Iris pigment epithelial cell (primary cell): ENCODE measurements at places on chromosomes 2 and 18.

- DNase-seq = no peak
These were observed 114.1 kb downstream of the BCL11A start for GRCh38 chr2:60439219-60439974.

DNA sequence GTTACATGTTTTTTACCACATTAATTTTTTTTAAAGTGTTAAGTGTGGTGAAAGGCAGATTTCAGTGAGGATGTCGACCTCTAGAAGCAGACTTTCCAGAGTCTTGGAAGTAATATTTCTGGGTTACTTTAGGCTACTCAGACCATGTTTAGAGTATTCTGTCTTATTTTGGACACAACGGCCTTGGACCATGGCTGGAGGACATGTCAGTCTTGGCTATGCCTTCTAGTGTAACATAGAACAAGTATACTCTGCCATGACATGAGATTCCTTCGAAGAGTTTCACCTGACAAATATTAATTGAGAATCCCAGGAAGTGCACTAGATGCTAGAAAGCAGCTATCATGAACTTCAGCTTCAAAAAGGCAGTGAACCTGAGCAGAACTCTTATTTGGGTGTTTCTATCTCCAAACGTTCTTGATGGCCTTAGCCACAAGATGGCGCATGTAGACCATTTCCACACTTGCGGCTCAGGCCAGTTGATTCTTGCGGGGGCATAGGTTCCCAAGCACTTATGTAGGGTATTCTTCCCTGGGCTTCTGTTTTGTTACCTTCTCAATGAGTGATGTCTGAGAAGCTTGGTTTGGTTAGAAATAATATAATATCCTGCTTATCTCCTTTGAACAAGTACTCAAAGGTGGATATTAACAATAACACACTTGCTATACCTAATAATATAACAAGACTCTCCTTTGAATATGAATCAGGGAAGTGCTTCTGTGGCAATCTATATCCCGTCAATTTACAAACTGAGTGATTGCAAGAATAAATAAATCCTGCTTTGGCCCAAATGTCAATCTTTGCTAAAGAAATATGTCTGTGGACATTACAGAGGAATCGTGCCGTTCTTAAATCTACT is 62.0 kb downstream of the CACNB4 start:
- peak; percentile 72 for DNase-seq

DNA sequence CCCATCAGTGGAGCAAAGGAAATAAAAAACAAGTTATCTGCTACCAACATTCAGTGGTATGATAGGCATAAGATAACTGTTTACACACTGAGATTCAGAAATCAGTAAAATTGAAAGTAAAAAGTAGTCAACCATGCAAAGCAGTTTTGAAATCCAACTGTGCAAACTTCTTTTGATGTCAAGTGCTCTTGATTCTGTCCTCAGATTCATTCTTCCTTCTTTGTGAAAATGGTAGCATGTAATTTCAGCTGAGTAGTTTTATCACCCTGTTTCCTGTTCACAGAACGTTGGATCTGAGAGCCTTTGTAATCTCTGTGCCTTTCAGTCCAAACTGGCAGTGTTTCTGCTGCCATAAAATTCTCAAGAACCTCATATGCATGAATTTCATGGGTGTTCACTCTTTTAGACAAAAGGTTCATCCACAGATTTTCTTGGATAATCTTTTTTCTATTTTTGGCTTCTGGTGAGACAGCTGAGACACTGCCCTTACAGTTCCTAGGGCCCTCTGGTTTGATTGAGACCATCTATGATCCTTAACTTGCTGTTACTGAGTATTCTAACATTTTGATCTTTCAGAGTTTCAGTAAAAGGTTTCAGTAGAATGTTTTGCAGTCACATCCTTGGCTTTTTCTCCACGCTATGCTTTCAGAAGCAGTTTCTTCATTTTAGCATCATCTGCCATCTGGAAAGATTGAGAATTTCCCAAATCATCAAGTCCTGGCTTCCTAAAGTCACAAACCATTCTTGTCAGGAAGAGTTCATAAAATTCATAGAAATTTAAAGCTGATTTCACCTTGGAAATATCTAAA is 272.3 kb upstream of the EPHA4 start:
- DNase-seq = no peak

GRCh38 chr18:63078471-63078870 is 241.1 kb downstream of the BCL2 start:
- DNase-seq = no peak

DNA sequence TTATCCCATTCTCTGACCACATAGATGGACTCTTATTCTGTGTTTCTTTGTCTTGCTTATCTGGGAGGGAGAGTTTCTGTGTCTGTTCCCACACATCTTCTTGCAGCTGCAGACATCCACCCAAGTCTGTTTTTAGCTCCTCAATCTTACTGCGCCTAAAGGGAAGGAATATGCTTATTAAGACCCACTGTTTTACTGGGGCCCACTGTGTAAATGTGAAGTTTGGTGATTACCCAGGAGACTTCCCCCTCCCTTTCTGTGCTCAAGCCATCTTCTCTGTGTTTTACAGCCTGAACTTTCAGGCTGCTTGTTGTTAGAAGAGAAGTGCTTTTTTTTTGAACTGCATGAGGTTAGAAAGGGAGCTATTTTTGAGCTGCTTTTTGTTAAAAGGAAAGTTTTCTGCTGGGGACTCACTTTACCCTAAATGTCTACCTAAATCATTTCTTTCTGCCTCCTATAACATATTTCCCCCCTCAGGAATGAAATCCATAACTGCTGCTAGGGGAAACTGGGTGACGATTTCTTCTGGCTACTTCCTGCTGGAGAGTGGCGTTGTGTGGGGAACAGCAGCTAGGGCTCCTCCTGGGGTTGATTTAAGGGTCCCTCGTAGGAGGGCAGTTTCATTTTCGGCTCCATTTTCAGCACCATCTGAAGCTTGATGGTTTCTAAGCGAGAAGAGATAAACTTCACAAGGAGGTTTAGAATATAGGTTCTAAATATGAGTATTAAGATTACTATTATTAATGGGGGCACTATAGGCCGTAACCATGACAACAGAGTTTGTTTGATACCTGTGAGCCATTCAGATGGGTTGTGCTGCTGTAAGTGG is 39.5 kb upstream of the GMCL1 start:
- DNase-seq = no peak

DNA sequence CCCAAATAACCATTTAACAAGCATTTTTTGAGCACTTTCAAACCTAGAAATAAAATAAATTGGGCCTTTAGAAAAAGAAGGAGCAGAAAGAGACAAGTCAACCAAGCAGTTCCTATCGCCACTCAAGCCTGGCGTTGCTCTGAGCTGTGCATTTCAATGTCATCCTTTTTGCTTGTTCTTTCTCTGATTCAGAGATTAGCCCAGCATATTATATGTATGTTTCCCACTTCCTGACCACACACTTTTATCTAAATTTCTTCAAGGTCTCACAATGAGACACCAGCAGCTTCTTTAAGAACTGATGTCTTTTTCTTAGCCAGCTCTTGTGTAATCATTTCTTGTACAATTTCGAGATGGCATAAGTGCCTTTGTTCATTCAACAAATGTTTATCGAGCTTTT is 344.5 kb upstream of the ID2 start:
- no peak for DNase-seq
